ENCODE measurements at places on chromosomes 7 and 10. TPM values are rescaled to one million over a fixed set of nuclear protein-coding genes. Genes with fewer than 3 reads are reported as not detected.

The ZNF25 gene
- total RNA-seq: 15.1 TPM

The OPN1SW gene
- total RNA-seq: not detected

The GPR26 gene
- not detected for total RNA-seq

The LBX1 gene
- total RNA-seq: not detected

The RTKN2 gene
- 2.4 TPM for total RNA-seq

The HOXA3 gene
- not detected for total RNA-seq

The ZNF467 gene
- total RNA-seq: 4.4 TPM

- no peak for DNase-seq
These were observed 98.3 kb downstream of the GLI3 start for GRCh38 chr7:42138691-42139090.

DNA sequence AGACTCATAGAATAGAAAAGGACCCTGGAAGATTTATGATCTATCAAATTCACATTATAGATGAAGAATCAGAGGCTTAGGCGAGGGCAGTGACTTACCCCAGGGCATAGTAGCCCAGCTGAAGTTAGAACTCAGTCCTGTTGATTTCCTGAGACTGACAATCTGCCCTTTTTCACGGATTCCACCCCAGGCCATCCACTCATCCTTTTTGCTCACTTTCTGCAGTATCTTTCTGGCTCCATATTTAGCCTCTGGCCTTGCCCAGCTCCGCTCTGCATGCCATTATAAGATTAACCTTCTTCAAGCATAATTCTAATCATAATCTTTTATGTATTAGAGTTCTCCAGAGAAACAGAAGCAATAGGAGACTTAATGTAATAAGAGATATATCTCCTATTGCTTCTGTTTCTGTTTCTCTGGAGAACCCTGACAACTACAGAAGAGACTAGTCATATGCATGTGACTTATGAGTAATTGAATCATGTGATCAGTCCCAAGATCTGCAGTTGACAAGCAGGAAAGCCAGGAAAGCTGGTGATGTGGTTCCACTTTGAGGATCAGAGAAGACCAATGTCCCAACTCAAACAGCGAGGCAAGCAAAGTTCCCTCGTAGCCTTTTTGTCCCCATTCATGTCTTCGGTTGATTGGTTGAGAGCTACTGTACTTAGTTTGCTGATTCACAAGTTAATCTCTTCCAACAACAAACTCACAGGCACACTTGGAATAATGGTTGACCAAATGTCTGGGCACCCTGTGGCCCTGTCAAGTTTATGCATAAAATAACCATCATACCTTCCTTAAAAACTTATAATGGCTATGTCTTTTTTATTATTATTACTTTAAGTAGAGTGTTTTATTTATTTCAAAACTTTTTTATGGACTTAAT, 412.1 kb downstream of the SUGCT start:
- no peak for DNase-seq

DNA sequence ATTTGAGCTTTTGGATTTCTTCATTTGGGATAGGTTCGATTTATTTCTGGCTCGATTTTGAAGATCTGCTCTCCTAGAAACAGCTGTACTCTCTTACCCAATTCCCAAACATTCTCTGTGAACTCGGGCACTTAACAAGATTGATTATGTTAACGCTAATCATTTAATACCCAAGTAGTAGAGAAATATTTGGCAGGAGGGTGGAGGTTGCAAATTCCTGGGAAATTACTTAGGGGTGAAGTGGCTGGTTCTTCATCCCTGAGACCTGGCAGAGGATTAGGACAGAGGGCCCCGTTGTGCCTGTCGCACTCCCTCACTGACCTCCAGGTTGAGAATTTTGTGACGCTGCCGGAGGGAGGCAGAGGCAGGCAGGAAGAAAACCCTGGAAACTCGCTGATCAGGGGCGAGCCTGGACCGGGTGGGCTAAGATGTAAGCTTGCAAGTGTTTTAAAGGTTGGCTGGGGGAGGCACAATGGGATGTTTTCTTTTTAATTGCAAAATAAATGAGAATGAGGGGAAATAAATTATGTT, 182.6 kb downstream of the TCF7L2 start:
- DNase-seq: peak; percentile 82

DNA sequence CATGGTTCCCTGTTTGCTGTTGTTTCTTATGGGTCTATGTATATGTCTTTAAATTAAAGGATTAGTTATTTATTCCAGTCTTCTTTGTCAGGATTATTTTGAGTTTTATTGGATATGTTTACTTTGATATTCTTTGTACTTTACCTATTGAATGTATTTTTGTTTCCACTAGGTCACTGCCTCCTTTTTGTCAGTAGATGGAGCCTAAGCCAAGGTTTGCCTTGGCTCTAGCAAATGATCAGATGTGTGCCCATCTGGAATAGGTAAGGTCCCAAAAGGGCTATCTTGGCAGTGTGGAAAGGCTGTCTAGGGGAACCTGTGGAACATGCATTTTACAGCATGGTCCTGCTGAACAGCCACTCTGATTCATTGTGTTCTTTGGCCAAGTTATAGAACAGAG, 337.3 kb upstream of the GHITM start:
- no peak for DNase-seq

GRCh38 chr10:71296086-71296485, 23.0 kb upstream of the SLC29A3 start:
- DNase-seq: no peak

GRCh38 chr7:1520539-1521234, 9.8 kb upstream of the MAFK start:
- DNase-seq: no peak

DNA sequence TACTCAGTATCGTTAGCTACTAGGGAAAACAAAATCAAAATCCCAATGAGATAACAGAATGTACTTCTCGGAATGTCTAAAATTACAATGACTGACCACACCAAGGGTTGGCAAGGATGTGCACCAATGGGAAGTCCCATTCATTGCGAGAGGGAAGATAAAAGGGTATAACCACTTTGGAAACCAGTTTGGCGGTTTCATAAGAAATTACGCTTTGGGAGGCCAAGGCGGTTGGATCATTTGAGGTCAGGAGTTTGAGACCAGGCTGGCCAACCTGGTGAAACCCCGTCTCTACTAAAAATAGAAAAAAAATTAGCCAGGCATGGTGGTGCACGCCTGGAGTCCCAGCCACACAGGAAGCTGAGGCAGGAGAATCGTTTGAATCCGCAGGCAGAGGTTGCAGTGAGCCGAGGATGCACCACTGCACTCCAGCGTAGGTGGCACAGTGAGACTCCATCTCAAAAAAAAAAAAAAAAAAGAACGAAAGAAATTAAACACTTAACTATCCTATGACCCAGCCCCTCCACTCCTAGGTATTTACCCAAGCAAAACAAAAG, 7.6 kb downstream of the HACD1 start:
- DNase-seq: no peak

DNA sequence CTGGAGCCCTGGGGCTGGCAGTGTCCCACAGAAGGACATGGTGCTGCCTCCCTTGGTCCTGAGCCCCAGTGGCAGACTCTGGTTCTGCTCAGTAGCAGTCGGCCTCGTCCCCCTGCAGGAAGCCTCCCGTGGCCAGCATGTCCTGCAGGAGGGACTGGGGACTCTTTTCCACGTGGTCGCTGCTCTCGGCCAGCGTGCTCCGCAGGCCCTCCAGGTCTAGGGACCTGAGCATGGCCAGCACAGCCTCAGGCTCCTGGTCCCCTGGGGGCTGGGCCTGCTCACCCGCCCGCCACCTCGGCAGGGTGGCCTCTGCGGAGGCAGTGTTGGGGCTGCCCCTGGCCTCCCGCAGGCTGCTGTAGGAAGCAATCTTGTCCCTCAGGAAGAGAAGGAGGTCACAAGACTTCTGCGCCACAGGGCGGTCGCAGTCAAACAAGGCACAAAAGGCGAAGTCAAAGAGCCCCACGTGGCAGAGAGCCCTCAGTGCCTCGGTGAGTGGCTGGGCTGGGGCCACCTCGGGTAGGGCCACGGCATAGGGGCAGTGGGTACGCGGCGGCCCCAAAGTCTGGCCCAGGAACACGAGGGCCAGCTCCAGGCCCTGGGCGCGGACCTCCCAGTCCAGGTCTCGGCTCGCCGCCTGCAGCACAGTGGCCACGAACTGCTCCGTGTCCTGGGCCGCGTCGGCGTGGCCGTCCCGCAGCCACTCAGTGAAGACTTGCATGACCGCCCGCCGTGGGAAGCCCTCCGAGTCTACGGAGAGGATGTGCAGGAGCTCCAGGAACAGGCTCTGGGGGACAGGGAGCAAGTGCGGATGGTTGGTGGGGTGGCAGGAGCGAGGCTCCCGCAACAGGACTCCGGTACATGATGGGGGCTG, 17.1 kb downstream of the BRAT1 start:
- DNase-seq: no peak

DNA sequence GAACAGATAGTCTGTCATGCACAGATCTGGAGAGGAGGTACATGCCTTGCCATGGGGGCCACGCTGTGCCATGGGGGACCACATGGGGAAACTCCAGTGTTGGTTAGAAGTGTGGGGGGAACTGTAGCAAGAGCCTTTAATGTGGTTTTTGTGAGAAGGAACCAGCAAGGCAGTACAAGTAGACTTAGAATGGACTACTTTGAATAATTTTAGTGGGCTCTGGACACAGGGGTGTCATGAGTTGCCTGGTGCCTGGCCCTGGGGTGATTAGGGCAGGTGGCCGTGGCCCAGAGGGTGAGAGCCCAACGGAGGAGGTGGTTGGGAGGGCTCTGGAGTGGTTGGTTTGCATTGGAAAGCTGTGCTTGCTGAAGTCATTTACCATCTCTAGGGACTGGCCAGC, 77.2 kb downstream of the CXCL12 start:
- no peak for DNase-seq

DNA sequence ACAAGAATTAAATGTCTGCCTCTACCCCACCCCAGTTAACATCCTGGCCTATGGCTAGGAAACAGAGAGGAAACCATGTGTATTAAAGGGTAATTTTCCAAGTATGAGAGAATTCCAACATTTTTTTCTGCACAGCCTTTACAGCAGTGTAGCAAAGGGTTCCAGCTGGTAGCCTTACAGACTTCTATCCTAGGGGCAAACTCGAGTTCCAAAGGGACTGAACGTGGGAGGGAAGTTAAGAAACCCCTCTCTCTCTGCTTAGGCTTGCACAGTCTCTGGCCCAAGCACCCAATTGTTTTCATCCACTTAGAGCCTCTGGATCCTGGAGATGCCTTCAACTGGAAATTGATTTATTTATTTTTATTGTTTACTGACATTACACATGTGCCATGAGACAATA, 60.3 kb downstream of the SLC16A12 start:
- DNase-seq: no peak

GRCh38 chr10:111102359-111102837, 25.6 kb downstream of the ADRA2A start:
- DNase-seq: no peak

GRCh38 chr7:151308256-151308655, 33.4 kb upstream of the NUB1 start:
- DNase-seq: peak; percentile 72

DNA sequence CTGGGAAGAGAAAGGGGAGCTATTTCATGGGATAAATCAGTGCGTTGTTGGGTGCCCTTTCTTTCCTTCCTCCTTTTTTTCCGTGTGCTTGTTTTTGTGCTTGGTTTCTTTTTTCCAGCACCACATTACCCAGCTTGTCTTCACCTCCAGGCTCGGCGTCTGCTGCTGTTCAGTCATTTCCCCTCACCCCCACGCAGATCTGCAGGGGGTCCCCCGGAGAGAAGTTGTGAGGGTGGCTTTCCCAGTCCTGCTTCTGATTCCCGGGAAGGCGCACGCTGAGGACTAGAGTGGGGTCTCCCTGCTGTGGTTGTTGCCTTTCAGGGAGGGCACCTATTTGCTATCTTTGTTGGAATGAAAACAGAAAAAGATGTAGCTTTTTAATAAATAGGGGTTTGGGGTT, 1.6 kb downstream of the CAMK1D start:
- DNase-seq: no peak

GRCh38 chr10:124685261-124685660, 58.9 kb downstream of the FAM53B start:
- DNase-seq: no peak

GRCh38 chr10:14995964-14996565, 36.9 kb downstream of the MEIG1 start:
- DNase-seq: no peak

GRCh38 chr7:31688372-31688771, 1.4 kb downstream of the PPP1R17 start:
- no peak for DNase-seq

DNA sequence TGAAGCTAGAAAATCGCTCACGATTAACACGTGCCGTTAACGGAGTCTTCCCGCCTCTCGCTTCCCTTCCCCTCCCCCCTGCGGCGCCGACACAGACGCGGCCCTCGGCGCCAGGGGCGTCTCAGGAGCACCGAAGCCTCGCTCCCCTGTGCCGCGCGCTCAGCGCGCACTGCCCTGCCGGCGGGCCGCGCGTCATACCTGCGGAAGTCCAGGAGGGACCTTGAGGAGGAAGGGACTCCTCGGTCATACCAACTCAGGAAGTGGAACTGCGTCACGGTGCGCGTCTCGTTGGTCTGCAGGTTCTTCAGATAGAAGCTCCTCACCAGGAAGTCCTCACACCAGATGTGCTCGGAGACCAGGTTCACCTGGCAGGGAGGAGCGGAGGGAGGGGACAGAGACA, 239.6 kb downstream of the DNAJB6 start:
- DNase-seq: no peak

DNA sequence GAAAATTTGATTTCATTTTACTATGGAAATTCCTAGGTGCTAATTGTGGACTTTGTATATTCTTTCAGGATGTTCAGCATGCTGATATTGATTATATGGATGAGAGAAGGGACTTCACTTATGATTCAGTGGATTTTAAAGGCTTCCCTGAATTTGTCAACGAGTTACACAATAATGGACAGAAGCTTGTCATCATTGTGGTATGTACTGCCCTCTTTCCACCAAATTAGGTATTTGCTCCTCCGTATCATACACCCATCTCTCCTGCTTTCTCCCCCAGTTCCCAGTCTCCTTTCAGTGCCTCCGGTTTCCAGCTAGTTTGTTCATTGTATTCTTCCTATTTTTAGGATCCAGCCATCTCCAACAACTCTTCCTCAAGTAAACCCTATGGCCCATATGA, 34.6 kb downstream of the MGAM start:
- DNase-seq: no peak

GRCh38 chr7:64774204-64774842, 19.9 kb upstream of the ZNF138 start:
- no peak for DNase-seq

DNA sequence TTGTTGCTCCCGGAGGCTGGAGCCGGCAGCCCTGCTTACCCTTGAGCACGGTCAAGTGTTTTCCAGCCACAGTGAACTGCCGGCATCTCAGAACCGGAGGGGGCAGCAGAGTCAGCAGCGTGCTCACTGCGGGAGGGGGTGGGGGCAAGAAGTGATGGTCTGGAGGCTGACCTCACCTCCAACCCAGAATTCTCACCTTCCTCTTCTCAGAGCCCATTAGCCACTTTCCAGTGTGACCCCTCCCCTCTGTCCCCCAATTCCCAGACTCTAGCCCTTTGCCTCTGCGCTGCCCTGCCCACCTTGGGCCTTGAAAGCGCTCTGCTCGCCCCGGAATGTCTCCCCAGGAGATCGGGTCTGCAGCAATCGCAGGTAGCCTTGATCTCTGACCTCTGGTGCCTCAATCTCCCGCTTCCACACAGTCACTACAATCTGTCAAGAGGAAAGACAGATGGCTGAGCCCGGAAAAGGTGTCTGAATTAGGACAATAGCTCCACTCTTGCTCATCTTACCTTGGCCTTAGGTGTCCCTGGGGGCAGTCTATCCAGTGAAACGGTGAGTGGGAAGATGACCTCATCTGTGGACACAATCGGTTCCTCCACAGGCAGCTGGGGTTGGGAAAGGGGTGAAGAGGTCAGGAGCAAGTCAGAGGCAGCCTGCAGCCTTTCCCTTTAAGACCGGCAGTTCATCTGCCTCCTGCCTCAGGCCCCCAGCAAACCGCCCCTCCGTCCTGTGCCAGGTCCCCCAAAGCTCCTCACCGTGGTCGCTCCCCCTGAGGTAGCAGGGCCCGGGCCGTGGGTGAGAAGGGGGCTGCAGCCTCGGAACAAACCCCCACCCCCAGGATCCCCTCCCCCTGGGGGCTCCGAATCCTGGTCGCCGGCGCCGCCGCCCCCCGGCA, 942 bp downstream of the TRAPPC14 start:
- DNase-seq: no peak

Data from osteocyte (in vitro differentiated cells).